ENCODE measurements at places on chromosomes 1 and 21.
A peak's percentile ranks its signal among the peaks of the same experiment; 100 is the strongest.

- no peak for DNase-seq
Measured at GRCh38 chr1:89692601-89693521, 59.9 kb downstream of the LRRC8C start.

DNA sequence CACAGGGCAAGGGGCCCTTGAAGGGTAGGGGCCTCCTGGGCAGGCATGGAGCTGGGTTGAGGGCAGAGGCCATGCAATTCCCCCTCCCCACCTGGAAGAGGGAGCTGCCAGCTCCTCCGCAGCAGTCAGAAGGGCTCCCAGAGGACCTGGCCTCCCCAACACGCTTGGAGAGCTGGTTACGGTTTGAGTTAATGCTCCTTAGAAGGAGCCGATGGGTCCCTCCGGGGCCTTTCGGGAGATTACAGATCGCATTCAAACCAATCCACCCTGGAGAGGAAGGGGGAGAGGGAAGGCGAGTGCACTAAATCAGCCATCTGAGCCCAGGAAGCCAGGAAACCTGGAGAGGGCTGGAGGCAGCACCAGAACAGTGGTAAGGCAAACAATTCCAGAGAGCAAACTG is 106.3 kb upstream of the CSF3R start:
- no peak for DNase-seq

GRCh38 chr1:115445090-115445489 is 107.0 kb upstream of the NGF start:
- DNase-seq: no peak

GRCh38 chr1:60655679-60656355 is 426.5 kb upstream of the NFIA start:
- no peak for DNase-seq

GRCh38 chr1:118504867-118505266 is 319.8 kb upstream of the SPAG17 start:
- DNase-seq: no peak

DNA sequence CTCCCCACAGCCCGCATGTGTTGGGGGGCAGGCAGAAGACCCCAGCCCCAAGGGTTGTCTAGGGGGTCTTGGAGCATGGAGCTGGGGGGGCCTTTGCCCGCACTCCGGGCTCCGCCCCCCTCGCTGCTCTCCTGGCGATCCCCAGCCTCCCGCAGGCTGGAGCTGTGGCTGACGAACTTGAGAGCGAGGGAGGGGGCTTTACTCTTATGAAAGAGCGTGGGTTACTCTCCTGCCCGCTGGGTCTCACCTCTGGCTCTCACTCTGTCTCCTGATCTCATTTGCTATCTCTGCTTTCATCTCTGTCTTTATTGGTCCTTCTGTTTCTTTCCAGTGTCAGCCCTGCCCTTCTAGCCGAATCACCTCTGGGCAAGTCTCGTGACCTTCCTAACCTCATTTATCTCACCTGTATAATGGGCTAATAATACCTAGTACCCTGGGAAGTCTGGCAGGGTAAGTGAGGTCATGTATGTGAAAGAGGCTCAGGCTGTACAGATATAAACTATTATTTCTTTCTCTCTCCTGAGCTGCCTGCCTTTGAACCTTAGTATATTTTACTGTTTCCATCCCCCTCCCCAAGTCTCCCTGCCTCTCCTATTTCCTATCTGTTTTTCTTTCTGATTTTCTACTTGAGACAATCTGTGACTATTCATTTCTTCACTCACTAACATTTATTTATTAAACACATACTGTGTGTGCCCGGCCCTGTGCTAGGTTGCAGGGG is 731 bp downstream of the EFNA4 start:
- no peak for DNase-seq

DNA sequence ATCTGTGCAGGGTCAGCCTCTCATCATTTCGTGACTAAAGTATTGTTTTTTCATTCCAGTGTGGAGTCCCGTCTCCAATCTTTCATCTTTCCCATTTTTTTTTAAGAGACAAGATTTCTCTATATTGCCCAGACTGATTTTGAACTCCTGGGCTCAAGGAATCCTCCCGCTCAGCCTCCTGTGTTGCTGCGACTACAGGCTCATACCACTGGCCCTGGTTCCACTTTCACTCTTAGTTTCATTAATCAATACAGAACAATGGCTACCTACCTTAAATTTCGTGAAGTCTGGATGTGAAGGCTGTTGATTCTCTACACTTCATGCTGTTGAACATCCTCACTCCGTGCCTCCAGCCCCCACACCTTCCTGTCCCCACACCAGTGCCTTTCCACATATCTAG is 97.7 kb upstream of the GREM2 start:
- DNase-seq: no peak

- DNase-seq: no peak
Measured at GRCh38 chr1:156884560-156885184, 8.8 kb upstream of the PEAR1 start.

- DNase-seq: no peak
Measured at GRCh38 chr1:1254667-1254998, 8.1 kb upstream of the C1QTNF12 start.

DNA sequence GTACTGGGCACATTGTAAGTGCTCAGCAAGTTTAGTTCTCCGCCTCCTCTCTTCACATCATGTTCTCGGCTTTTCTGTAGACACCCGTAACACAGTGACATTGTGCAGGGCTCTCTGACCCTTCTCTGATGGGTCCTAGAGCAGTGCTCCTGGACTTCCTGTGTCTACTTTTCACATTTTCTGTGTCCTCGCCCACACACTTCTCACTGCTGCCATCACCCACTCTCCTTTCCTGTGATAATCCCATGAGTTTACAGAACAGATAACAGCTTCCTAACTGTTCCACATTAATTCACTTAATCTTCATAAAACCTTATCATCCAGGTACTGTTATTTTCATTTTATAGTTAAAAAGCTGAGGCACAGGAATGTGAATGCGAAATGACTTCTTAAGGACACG is 13.2 kb upstream of the DMRTA2 start:
- DNase-seq: no peak

DNA sequence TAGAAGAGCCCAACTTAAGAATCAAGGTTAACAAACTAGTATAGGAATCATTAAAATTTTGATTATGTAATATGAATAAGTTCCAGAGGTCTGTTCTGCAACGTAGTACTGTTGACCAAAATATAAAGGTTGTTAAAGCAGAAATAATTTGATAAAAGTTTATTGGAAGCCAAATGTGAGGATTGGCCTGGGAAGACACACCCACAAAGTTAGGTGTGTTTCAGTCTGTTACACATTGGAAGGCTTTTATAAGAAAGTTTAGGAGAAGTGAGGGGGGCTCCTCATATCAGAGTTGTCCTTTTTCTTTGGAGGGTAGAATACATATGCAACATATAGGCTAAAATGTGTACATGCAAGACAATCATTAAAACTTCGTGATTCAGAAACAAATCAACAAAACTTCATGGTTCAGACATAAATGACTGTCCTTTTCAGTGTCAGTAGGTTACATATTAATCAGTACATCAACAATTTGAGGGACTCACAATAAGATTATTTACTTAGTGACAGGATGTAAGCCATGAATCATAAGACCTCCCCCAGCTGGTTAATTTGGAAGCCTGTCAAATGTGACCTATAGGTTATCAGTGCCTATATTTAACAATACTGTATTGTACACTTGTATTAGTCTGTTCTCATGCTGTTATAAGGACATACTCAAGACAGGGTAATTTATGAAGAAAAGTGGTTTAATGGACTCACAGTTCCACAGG is 245.0 kb upstream of the B3GALT2 start:
- no peak for DNase-seq

- no peak for DNase-seq
Measured at GRCh38 chr1:2209400-2210083, 15.0 kb upstream of the FAAP20 start.

- DNase-seq: no peak
Measured at GRCh38 chr1:248821641-248822040, 4.1 kb downstream of the SH3BP5L start.

DNA sequence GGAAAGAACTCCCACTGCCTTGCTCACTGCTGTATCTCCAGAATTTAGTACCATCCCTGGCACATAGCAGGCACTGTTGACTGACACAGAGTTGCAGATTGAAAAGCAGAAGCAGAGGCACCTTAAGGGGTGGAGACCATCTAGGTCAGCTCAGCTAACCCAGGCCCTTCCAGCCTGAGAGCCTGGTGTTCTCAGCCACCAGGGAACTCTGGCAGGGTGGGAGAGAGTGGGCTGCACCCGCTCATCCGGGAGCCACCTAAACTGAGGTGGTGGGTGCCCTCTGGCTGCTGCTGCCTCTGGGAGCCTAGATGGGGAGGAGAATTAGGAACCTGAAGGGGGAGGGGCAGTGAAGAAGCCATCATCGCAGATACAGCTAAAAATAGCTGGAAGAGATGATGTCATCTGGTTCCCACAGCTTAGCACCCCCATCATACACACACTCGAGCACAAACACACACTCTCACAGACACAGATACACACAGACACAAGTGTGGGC is 1.5 kb upstream of the TSPAN1 start:
- DNase-seq: no peak

DNA sequence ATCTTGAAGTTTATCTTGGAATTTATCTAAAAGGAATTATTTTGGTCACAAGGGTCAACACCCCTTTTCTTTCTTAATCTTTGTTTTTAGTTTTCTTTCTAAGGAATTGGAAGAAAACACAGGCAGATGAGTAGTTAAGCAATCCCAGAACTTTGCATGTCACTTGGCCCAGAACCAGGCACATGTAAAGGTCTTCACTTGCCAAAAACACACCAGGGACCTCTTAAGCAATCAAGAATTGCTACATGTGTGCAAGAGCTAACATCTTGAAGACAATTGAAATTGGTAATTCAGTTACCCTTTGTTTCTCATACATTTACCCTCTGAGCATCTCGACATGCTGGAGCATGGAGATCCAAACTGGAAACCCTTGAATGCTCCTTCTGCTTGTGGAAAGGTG is 114.2 kb downstream of the ZC3H11B start:
- DNase-seq: peak; percentile 61

- DNase-seq: no peak
Measured at GRCh38 chr1:162412002-162412401, at the start of gene SH2D1B. TSS of gene SH2D1B (minus strand) at chr1:162412136. CDS start at chr1:162412016, 120 bp downstream.

- DNase-seq: peak; percentile 64
Measured at GRCh38 chr1:17475752-17476151, 36.3 kb upstream of the RCC2 start.

- no peak for DNase-seq
Measured at GRCh38 chr1:234926559-234927311, 201.9 kb downstream of the TOMM20 start.

DNA sequence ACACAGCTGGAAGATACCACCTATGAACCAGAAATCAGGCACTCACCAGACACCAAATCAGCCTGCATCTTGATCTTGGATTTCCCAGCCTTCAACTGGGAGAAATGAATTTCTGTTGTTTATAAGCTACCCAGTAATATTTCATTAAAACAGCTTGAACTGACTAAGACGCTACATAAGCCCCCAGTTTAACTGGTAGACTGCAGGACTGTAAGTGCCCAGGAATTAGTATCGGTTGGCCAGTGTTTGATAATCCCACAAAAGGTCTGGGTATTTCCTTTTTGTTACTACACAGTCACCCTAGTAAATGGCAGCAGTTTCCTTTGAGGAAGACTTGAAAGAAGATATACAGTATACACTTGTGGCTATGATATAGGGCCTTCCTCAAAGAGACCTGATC is 7.3 kb upstream of the SLC35D1 start:
- no peak for DNase-seq

DNA sequence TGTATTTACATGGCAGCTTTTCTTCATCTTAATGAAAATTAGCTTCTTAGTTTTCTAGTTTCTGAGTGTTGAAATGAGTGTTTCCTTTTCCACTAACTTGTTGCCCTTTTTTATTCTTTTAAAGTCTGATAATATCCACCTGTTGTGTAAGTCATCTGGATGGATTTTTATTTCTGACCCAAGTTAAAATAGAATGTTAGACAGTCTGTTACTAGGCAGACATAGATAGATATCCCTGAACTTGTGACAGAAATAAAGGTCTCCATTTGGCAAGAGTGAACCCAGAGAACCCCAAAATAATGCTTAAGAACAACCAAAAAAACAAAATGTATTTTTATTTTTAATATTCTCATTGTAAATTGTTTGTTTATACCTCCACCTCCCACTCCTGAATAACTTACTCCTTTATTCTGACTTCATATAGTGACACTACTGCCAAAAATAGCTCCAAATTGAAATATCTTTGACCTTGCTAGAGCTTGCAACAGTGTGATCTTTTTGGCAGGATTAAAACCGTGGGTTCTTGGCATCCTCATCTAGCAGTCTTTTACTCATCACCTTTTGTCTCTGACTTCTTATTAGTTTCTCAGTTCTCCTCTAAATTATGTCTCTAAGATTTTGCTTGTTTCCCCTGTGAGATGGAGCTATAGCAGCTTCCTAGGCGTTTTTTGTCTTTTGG is 26.9 kb upstream of the SH3D21 start:
- DNase-seq: no peak

GRCh38 chr1:225476538-225476988 is 48.7 kb upstream of the LBR start:
- no peak for DNase-seq

GRCh38 chr1:156128654-156129597 is 14.4 kb downstream of the LMNA start:
- DNase-seq: peak; percentile 74

DNA sequence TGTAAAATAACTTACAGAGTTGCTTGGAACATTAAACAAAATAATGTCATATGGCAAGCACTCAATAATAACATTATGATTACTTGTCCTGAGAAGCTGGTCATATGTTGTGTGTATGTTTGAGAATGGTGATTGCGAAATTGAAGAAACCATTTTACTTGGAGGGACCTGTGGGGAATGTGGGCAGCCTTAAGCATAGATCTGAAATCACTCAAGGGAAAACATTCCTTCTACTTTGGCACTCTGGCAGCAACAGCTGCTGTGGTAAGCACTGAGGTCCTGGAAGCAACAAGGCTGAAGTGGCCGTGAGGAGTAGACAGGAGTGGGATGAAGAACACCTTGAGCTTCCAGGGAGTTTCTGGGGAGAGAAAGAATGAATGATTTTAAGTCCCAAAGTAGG is 165.4 kb upstream of the ADAMTS5 start:
- no peak for DNase-seq

GRCh38 chr1:155499953-155500639 is 62.5 kb downstream of the ASH1L start:
- DNase-seq: no peak

DNA sequence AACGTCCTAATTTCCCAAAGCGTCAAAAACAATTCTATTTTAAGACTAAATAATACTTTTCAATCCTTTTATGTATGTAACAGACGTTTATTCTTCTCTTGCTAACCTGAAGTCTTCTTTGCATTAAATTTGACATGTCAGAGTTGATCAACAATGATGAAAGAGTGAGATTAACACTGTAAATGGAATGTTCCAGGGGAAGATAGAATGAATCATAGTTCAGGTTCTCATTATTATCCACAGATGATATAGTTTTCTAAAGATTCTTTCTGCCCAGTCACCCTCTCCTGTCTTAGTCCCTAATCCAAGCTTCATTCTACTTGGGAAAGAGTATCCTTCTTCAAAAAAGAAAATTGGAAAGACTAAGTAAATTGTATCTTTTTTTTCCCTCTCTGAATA is 38.9 kb downstream of the SDCCAG8 start:
- peak; percentile 35 for DNase-seq

DNA sequence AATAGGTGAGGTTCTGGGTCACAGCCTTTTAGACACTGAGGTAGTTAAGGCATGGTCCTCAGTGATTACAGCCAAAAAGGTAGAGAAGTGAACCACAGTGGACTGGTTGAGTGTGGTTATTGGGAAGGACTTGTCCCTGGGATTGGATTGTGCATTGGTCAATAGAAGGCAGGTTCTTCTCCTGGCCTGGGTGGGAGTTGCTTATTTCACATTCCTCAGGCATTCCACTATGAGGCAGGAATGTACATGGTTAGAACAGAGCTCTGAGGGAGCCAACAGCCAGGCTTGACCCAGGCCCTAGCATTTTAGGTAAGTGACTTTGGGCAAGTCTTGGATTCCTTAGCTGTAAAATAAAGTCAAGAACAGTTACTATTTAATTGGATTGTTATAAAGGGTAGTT is 97.9 kb upstream of the MARK1 start:
- no peak for DNase-seq

Measured in AG09309 (cell line).